ENCODE measurements at places on chromosomes 4 and X. TPM values are rescaled to one million over a fixed set of nuclear protein-coding genes. Genes with fewer than 3 reads are reported as not detected.

The GC gene
- total RNA-seq, result 2.0 TPM

The CENPU gene
- total RNA-seq, result 1.5 TPM

The CT45A7 gene
- not detected for total RNA-seq

The SHISA3 gene
- not detected for total RNA-seq

The GSPT2 gene
- total RNA-seq, result 8.6 TPM

The GAGE12F gene
- not detected for total RNA-seq

The NOP14 gene
- total RNA-seq, result 48.1 TPM

The KCTD8 gene
- total RNA-seq, result not detected

The ITGB1BP2 gene
- total RNA-seq, result 3.0 TPM

The FAM184B gene
- 0.06 TPM for total RNA-seq

The CHST7 gene
- 7.5 TPM for total RNA-seq

The FAM13A gene
- 92.9 TPM for total RNA-seq

The GUCY1A1 gene
- total RNA-seq, result 0.44 TPM

The SPANXB1 gene
- not detected for total RNA-seq

The GSX2 gene
- not detected for total RNA-seq

The FREM3 gene
- total RNA-seq, result 0.43 TPM

The GPR143 gene
- total RNA-seq, result not detected

The SYP gene
- 0.53 TPM for total RNA-seq

The NWD2 gene
- not detected for total RNA-seq

The PHKA1 gene
- 0.40 TPM for total RNA-seq

The AFM gene
- not detected for total RNA-seq
